Fibroblast of mammary gland (primary cell): ENCODE measurements at places on chromosomes 11 and 22.
A peak's percentile ranks its signal among the peaks of the same experiment; 100 is the strongest.

GRCh38 chr11:120780239-120780638 lies 243.7 kb upstream of the TBCEL start:
- DNase-seq = no peak

DNA sequence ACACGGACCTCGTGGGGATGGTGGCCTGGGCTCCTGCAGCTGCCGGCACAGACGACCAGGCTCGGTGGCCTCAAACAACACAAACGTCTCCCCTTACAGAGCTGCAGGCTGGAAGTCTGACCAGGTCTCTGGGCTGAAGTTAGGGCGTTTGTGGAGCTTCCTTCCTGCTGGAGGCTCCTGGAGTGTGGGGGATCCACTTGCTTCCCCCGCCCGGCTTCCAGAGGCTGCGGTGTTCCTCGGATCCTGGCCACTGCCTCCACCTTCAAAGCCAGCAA lies 313.5 kb downstream of the CTTN start:
- no peak for DNase-seq

DNA sequence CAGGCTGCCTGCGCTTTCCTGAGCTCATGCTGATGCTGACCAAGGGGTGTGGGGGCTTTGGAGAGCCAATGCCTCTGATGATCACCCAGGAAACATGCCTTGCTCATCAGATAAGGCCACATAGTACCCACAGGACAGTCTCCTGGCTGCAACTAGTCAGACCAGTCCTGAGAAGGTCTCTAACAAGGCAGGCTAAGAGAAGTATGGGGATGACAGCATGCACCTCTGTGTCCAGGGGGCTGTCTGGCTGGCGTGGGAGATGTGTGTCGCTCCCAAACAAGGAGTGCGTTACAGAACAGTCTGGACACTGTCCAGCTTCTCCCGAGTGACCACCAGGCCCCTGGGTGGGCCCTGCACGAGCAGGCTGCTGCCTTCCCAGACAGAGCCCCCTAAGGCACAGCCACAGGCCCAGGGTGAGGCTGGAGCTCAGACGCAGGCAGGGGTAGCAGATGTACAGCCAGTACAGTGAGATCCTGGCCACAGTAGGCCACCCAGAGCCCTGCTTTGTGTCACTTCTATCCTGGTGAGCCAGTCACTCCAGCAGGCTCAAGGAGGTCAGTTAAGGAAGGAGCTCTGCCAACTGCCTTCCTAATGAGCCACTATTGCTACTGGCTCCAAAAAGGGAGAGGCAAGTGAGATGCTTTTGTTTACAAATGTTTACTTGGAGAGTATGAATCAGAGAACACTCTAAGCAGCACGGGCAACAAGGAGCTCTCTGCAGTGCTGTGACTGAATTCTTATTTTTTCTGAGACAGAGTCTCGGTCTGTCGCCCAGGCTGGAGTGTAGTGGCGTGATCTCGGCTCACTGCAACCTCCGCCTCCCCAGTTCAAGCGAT lies 66.0 kb upstream of the CLTCL1 start:
- DNase-seq = peak; percentile 3

GRCh38 chr11:26703411-26704191 lies 18.3 kb downstream of the SLC5A12 start:
- no peak for DNase-seq

DNA sequence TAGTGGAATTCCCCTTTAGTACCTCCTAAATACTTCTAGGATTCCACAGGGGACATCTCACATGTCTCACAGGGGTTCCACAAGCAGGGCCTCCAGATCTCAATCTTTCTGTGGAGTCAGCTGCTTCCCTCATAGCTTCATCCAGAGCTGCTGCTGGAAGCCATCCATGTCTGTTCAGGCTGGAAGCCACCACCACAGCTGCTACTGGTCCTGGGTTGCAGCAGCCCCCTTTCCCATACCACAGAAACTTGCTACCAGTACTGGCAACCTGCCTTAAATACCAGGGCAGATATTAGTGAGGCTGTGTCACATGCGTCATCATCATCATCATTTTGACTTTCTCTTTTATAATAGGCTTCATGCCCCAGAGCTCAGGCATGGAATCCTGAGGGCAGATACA lies 242.7 kb upstream of the NCAM1 start:
- DNase-seq = no peak

- no peak for DNase-seq
Observed at GRCh38 chr11:69896250-69896649, 77.0 kb upstream of the FGF3 start.

- no peak for DNase-seq
Observed at GRCh38 chr11:63761931-63762653, 6.5 kb downstream of the ZFTA start.

- no peak for DNase-seq
Observed at GRCh38 chr11:9516113-9516512, 55.3 kb downstream of the ZNF143 start.

- peak; percentile 74 for DNase-seq
Observed at GRCh38 chr11:8832571-8833260, 78.3 kb upstream of the AKIP1 start.

DNA sequence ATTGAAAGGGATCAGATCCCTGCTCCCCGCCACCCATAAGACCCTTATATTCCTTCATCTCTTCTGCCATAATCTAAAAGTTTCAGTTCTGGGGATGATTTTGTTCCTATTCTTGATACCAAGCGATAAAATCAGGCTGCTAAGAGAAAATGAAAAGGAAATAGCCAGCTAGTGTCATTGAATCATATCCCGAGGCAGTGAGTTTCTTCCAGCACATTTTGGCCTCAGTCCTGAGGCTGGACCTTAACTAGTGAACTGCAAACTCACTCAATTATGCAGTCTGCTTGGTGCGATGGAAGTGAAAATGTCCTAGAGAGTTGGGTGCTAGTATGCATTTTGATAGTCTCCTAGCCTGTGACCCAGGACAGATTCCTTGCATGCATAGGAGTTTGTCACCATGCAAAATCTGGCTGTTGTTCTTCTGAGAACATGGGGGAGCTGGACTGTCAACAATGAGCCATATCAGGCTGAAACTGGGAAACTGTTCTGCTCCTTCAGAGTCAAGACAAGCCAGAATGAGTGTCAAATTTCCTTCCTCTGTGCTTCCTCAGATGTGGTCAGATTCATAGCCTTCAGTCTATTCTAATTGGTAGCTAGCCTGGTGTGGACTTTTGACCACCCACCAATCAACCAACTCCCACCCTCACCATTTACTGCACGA lies 102.9 kb downstream of the CCDC81 start:
- DNase-seq = peak; percentile 49

DNA sequence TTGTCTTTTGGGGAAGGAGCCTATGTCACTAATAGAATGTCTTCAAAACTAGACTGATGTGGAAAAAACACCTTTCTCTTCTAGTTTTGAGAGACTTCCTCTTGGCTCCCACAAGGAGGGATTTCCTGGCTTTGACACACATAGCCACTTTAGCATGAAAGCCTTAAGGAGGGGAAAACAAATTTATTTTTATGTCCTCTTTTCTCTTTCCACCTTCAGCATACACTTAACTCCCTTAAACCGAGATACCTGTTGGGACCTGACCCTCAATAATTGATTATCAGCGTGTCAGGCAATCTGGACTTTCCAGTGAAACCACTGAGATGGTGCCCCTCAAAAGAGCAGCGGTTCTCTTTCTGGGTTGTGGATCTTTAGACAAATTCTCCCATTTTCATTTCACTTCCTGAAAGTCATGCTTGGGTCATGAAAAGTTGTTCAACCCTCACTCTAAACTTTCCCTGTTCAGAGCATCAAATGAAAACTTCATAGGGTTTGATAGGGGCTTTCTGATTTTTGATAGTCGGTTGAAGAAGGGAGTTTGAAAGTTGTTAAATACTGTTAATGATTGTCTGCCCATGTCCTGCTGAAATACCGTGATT lies 9.1 kb downstream of the EFCAB6 start:
- DNase-seq = no peak

DNA sequence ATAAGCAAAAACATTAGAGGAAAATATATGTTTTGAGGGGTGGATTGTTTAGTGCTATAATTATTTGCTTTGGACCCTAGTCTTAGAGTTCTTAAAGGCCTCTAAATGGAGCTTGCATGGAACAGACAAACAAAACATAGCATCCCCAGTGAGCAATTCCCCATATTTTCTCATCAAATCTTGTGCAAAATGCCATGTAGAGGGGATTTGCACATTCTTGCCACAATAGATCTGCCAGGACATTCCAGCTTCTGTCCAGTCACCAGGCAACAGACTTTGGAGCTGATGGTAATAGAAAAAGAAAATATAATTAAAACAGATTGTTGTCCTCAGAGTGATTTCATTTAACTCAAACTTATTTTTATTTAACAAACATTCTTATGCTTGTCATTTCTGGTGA lies 360.3 kb upstream of the PDGFD start:
- DNase-seq = no peak

DNA sequence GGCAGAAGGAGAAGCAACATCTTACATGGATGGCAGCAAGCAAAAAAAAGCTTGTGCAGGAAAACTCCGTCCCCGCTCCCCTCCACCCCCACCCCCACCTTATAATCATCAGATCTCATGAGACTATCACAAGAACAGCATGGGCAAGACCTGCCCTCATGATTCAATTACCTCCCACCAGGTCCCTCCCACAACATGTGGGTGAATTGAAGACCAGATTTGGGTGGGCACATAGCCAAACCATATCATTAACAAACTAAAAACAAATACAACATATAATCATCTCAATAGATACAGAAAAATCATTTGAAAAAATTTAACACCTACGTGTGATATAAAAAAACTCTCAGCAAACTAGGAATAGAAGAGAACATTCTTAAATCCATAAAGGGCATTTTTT lies 88.8 kb downstream of the BUD13 start:
- no peak for DNase-seq

GRCh38 chr11:14687943-14688627 lies 44.5 kb downstream of the PDE3B start:
- no peak for DNase-seq

DNA sequence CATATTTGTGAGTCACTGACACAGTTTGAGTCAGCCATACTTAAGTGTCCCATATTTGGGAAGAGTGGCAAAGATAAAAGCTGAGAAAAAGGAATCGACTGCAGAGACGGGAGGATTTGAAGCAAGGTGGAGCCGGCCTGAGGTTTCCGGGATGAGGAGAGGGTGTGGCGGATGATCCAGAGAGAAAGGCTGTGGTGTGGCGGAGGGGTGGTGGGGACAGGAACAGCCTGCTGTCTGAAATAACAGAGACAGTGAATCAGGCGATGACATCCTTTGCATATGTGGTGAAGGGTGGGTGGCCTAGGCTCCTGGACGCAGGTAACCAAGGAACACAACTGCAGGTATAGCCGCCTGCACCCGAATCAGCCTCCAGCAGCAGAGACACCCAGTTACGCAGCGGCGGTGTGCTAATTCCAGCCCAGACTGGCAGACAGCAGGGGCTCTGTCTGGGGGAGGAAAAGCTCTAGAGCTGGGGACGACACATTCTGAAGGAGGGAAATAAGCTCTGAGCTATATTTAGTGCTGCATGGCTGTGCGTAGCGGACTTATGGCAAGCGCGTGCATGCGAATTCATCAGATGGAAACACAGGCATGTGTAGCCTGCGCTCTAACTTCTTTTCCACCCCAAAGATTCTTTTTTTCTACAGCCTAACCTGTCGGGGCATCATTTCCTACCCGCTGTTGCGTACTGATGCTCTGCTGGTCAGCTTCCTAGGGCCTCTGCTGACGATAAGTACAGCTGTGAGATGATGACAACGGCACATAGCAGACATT lies 62.7 kb upstream of the BARX2 start:
- DNase-seq = no peak

DNA sequence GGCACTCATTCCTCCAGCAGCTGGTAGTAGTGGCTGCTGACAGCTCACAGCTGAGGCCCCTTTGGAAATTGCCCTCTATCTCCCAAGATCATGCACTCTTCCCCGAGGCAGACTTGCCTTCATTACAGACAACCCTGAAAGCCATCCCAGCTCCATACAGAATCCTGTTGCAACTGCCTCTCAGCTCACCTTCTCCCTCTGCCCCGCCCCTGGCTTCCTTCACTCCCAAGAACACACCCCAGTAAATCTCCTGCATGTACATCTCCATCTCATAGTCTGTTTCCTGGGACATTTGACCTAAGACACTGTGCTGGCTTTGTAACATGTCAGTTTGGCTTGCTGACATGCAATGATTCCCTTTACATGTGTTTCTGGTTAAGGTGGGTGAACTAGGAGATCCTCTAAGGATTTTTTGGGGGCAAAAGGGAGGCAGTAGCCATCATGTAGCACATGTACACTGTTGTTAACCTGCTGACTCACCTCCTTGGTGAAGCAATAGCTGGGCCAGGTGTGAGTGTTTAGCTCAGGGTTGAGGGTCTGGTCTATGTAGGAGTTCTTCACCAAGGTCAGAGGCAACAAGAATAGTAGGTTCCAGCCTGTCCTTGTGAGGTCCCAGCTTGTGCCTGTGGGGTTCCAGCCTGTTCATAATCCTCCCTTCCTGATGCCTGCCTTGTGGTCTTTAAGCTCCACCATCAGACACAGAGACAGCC lies 179.6 kb downstream of the CSNK2A3 start:
- no peak for DNase-seq

DNA sequence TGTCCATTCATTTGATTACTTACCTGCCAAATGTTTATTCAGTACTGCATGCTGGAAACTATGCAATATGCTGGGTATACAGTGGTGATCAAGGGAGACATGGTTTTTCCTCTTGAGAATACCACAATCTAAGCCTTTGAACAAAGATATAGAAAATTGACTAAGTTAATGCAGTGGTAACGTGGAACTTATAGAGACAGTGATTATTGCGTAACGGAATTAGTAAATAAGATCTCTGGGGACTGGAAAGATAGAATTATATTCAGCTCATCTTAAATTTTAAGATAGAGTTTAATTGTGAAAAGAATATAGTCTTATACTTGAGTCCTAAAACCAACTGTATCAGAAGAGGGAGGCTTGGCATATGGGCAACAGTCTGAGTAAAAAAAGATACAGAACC lies 129.5 kb downstream of the UVRAG start:
- no peak for DNase-seq

DNA sequence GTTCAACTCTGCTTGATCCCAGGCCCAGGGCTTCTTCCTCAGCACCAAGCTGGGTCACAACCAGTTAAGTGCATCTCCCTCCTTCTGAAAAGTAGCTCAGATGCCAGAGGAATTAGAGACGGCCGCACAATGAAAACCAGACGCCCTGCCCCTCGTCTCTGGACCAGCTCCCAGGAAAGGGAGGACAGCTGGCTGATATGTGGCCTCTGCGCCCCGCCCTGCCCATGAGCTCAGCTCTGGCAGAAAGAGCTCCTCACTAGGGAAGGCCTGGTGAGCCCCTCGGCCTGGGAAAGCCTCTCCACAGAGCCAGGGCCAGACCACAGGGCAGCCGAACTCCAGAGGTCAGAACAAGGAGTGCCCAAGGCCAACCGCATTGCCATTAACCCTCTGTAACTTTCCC lies 18.1 kb upstream of the SCGB1A1 start:
- peak; percentile 88 for DNase-seq

DNA sequence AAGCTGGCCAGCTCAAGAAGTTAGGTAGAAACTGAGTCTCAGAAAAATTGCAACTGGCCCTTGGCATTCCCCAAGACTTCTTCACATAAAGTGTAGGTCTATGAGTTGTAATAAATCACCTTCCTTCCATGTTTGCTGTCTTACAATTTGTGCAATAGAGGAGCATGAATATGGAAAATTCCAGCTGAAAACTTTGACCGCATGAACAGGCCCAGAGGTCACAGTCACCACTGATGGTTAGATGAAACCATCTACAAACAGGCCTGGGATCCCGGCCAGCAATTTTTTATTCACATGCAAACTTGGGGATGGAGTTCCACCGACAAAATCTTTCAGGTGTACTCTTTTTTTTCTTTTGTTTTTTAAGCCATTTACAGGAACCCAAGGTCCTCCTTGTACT lies 88.1 kb downstream of the SERGEF start:
- no peak for DNase-seq
